ENCODE measurements at places on chromosomes 13 and 19.

GRCh38 chr13:19382111-19382510 lies 179.2 kb downstream of the TPTE2 start:
- H3K36me3 ChIP-seq, result no peaks in the 10 kb centered on the region
- H3K4me1 ChIP-seq, result no peaks in the 10 kb centered on the region
- no peak overlapping the region for H3K27ac ChIP-seq
- no peak overlapping the region for H3K4me3 ChIP-seq

GRCh38 chr13:114100446-114101357 lies 31.7 kb downstream of the RASA3 start:
- no peaks in the 10 kb centered on the region for H3K36me3 ChIP-seq
- H3K27ac ChIP-seq, result no peak overlapping the region
- DNase-seq, result peak; percentile 51

GRCh38 chr19:21028969-21029268 lies 8.5 kb downstream of the ZNF430 start:
- H3K4me3 ChIP-seq, result peak overlapping the region; percentile 74
- no peaks in the 10 kb centered on the region for H3K27me3 ChIP-seq
- H3K4me1 ChIP-seq, result peaks cover 48% of the 10 kb centered on the region
- peaks cover 23% of the 10 kb centered on the region for H3K36me3 ChIP-seq
- peak overlapping the region; percentile 86 for H3K27ac ChIP-seq
- DNase-seq, result no peak

DNA sequence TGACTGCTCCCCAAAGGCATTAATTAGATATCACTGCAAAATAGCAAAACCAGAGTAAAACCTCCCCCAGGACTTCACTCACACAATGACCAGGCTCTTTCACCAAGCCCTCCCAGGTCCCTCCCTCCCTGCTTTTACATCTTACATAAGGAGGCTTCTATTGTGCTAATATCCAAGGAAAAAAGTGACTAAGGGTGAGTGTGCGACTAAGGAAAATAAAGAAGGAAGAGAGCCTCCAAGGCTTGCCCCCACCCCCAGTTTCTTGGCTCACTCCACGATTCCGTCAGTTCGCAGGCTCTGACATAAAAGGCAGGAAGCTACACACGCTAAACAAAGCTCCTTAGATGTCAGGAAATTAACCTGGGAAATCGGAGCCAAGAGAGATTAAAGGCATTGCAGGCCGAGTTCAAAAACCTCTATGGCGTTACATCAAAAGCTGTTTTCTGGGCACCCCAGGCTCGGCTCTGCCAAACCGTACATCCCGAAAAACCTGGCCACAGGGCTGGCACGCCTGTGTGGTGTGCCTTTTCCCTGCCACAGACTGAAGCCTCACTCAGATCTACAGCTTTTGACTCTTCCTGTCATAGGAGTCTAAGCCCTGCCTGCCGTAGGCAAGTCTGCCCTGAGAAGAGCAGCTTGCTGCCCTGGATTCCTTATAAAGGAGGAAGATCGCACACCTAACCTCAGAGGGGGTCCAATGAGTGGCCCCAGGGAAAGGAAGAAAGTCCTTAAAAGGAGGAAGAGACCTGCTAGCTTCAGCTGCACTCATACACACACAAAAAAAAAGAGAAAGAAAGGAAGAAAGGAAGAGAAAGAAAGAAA lies 67.0 kb upstream of the SERP2 start:
- peaks cover 1% of the 10 kb centered on the region for H3K36me3 ChIP-seq
- no peak overlapping the region for H3K4me3 ChIP-seq
- peaks cover 22% of the 10 kb centered on the region for H3K4me1 ChIP-seq
- H3K27me3 ChIP-seq, result peaks cover 16% of the 10 kb centered on the region
- no peak for DNase-seq

DNA sequence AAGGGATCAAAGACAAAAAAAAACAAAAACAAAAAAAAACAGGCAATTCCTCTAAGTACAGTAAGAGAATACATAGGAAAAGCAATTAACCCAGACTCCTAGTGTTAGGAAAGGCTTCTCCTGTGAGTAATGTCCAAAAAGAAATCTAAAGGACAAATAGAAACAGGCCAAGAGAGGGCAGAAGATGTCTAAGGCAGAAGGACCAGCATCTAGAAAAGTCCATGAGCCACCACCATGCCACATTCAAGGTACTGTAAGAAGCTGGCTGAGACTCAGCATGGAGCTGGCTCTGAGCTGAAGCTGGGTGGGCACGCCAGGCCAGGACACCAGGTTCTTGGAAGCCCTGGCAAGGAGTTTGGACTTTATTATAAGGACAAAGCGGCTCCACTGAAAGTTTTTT lies 118.1 kb upstream of the FRY start:
- H3K27ac ChIP-seq, result no peak overlapping the region
- no peak overlapping the region for H3K4me3 ChIP-seq
- no peak for DNase-seq

DNA sequence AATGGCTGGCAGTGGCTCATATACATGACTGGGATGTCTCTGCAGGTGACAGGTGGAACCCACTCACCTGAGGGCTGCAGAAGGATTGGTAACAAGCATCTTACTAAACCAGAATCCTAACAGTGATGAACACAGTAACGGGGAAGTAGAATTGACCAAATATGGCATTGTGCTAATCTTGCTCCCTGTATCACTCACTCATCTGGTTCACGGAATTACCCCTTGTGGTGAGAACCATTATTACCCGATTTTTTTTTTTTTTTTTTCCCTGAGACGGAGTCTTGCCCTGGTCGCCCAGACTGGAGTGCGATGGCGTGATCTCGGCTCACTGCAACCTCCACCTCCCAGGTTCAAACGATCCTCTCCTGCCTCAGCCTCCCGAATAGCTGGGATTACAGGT lies 69.5 kb downstream of the PTPRS start:
- H3K27me3 ChIP-seq, result peaks cover 6% of the 10 kb centered on the region
- no peaks in the 10 kb centered on the region for H3K36me3 ChIP-seq
- no peak for DNase-seq
- no peaks in the 10 kb centered on the region for H3K4me1 ChIP-seq

- DNase-seq, result no peak
- H3K27ac ChIP-seq, result no peak overlapping the region
- no peaks in the 10 kb centered on the region for H3K4me1 ChIP-seq
- no peak overlapping the region for H3K4me3 ChIP-seq
- no peaks in the 10 kb centered on the region for H3K36me3 ChIP-seq
- H3K27me3 ChIP-seq, result no peaks in the 10 kb centered on the region
Observed at GRCh38 chr13:41384749-41385503, 72.4 kb upstream of the RGCC start.

DNA sequence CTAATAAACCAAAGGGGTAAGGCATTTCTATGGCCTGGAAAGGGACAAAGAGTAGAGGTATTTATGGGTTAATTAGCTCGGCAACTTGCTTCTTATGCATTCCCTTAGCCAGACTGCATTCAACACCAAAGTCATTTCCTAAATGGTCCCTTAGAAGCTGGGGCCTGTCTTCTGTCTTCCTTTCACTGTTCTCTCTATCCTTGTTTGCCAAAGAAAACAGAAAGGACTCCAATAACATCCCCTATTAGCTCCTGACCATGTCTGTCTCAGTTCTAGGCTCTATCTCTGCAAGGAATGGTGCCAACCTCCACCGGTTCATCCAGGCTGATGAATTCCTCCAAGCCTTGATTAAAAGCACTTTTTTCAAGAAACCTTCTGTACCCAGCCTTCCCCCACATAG lies 123.5 kb downstream of the KCTD12 start:
- peaks cover 2% of the 10 kb centered on the region for H3K27me3 ChIP-seq
- DNase-seq, result no peak
- no peaks in the 10 kb centered on the region for H3K4me1 ChIP-seq
- H3K27ac ChIP-seq, result no peak overlapping the region

GRCh38 chr13:23810685-23811240 lies 78.4 kb downstream of the MIPEP start:
- H3K4me3 ChIP-seq, result no peak overlapping the region
- no peak for DNase-seq
- H3K27ac ChIP-seq, result no peak overlapping the region

- H3K36me3 ChIP-seq, result no peaks in the 10 kb centered on the region
- no peak overlapping the region for H3K4me3 ChIP-seq
- no peak for DNase-seq
- H3K27ac ChIP-seq, result no peak overlapping the region
- H3K4me1 ChIP-seq, result no peaks in the 10 kb centered on the region
Observed at GRCh38 chr13:30587231-30587630, 30.5 kb upstream of the USPL1 start.

DNA sequence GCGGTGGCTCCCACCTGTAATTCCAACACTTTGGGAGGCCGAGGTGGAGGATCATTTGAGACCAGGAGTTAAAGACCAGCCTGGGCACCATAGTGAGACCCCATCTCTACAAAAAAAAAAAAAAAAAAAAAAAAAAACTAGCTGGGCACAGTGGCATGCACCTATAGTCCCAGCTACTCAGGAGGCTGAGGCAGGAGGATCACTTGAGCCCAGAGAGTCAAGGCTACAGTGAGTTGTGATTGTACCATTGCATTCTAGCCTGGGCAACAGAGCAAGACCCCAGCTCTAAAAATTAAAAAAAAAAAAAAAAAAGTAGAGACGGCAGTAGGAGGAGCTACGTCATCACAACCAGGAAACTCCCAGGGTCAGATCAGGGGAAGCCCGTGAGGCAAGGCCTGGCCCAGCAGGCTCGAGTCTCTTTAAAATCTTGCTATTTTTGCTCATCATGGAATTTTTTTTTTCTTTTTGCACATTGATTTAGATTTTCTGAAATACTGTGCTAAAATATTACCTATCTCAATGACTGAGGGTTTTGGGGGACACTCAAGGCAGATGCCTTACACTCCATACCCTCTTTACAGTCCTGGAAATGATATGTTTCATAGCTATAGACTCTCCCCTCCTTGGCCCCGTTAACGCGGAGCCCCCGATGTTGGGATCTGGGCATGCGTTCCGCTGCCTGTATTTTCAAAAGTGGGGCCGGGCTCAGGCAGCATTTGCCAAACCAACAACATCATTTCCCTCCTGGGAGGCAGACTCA lies 44.4 kb upstream of the USE1 start:
- no peaks in the 10 kb centered on the region for H3K27me3 ChIP-seq
- no peak overlapping the region for H3K4me3 ChIP-seq
- no peak overlapping the region for H3K27ac ChIP-seq
- DNase-seq, result peak; percentile 85
- H3K4me1 ChIP-seq, result peaks cover 10% of the 10 kb centered on the region

GRCh38 chr13:48530833-48531232 lies 2.0 kb downstream of the RCBTB2 start:
- DNase-seq, result no peak
- H3K4me1 ChIP-seq, result peaks cover 30% of the 10 kb centered on the region
- H3K27ac ChIP-seq, result peak overlapping the region; percentile 93

GRCh38 chr19:39827216-39827615 lies 6.7 kb downstream of the DYRK1B start:
- no peaks in the 10 kb centered on the region for H3K36me3 ChIP-seq
- H3K4me3 ChIP-seq, result no peak overlapping the region
- no peak for DNase-seq
- no peaks in the 10 kb centered on the region for H3K27me3 ChIP-seq
- no peak overlapping the region for H3K27ac ChIP-seq

DNA sequence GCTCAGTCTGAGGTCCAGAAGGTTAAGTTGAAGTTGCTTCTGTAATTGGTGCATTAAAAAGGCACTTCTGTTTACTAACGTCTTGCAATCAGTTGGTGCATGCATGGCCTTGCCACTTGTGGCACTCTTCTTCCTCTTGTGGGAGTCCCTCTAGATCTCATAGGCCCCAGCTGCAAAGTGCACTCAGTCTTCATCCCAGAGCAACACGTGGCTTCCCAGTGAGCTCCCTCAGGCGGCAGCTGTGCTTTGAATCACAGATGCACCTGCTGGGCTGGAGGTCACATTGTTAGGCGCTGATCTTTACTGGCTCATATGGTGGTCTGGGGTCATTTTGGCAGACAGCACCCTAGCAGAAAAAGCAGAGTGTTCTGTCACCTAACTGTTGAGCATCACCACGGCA lies 215.7 kb downstream of the ZNF536 start:
- no peak overlapping the region for H3K27ac ChIP-seq
- H3K27me3 ChIP-seq, result peaks cover 15% of the 10 kb centered on the region
- DNase-seq, result no peak
- H3K4me3 ChIP-seq, result no peak overlapping the region
- no peaks in the 10 kb centered on the region for H3K36me3 ChIP-seq

DNA sequence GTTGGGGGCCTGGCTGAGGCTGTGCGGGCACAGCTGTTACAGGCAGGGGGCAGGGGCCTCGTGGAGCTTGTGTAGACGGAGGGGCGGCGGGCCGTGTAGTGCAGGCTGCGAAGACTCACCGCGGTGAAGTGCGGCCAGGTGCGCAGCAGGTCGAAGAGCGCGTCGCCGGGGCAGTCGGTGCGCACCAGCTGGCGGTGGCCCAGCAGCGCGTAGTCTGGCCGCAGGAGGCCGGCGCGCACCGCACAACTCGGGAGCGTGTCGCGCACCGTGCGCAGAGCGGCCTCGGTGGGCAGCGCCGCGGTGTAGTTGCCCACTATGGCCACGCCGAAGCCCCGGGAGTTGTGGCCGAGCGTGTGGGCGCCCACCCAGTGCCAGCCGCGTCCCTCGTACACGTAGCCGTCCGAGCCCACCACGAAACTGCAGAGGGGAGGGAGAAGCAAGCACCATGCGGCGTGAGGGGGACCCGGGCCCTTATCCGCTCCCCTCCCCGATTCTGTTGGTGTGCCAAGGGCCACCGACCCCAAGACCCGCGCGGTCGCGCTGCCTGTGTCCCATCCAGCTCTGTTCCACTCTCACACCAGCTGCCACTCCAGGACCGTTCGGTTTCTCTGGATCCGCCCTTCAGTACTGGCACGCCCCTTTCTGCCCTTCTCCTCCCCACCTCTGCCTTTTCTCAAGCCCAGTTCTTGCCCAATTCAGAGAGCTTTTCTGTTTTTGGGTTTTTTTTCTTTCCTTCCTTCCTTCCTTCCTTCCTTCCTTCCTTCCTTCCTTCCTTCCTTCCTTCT lies 5.4 kb upstream of the RASAL3 start:
- H3K4me3 ChIP-seq, result peak overlapping the region; percentile 80
- no peaks in the 10 kb centered on the region for H3K36me3 ChIP-seq
- peaks cover 41% of the 10 kb centered on the region for H3K4me1 ChIP-seq
- H3K27ac ChIP-seq, result peak overlapping the region; percentile 22
- no peaks in the 10 kb centered on the region for H3K27me3 ChIP-seq

GRCh38 chr13:51361106-51361505 lies 21.6 kb downstream of the SERPINE3 start:
- H3K36me3 ChIP-seq, result peaks cover 18% of the 10 kb centered on the region
- no peak for DNase-seq
- peaks cover 7% of the 10 kb centered on the region for H3K4me1 ChIP-seq
- H3K27me3 ChIP-seq, result no peaks in the 10 kb centered on the region

DNA sequence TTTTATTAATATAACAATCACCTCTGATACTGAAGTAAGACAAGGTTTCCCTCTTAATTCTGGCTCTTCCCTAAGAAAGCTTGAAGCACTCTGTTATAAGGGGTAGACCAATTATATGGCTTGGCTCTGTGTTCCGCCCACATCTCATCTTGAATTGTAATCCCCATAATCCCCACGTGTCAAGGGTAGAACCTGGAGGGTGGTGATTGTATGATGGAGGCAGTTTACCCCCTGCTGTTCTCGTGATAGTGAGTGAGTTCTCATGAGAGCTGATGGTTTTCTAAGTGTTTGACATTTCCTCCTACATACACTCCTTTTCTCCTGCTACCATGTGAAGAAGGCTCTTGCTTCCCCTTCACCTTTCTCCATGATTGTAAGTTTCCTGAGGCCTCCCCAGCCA lies 363.8 kb upstream of the PCDH20 start:
- H3K4me3 ChIP-seq, result no peak overlapping the region
- DNase-seq, result no peak

All from natural killer cell treated with Interleukin-12 subunit alpha and Interleukin-12 subunit beta and Interleukin-15 and Interleukin-18, amount 100 ng/mL, for 72 hours (primary cell).